ENCODE measurements at places on chromosomes 11 and 22. TPM values are rescaled to one million over a fixed set of nuclear protein-coding genes. Genes with fewer than 3 reads are reported as not detected.

- no peak for DNase-seq
Measured at GRCh38 chr11:113572136-113572735, 97.0 kb upstream of the DRD2 start.

- DNase-seq, result no peak
Measured at GRCh38 chr11:1776331-1776851, 12.7 kb upstream of the CTSD start.

DNA sequence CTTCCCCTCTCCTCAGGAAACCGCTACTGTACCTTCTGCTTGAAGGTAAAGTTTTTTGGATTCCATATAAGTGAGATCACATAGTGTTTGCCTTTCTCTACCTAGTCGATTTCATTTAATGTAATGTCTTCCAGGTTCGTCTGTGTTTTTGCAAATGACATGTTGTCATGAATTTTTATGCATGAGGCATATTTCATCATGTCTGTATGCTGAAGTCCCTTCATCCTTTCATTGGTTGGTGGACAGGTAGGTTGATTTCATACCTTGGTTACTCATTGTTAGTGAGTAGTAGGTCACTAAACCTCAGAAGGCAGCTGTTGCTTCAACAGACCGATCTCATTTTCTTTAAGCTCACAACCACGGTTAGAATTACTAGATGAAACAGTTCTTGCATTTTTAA is 60.3 kb downstream of the LRRC74B start:
- no peak for DNase-seq

DNA sequence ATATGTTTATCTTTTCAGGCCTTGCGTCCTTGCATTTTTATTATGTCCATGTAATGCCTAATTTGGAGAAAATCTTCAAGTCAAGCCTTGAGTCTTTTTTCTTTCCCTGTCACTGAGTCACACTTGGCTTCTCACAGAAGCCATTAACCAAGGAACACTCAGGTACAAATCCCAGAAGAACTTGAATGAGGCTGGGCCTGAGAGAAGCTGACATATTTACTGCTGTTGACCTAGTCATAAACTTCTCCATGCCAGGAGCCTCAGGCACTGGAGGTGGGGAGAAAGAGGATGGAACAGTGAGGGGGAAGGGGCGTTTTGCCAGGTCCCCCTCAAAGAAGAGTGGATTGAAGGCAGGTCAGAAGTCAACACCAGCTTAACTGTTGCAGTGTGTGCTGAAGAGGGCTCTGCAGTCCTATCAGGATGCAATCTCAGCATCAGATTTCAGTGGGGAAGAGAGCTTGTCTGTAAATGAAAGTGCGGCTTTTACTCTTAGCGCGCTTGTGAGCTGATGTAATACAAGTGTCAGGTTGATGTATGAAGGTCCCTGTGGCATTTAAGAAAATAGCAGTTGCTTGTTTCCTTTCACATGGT is 526.0 kb downstream of the ETS1 start:
- peak; percentile 78 for DNase-seq

The KRTAP5-4 gene
- not detected for total RNA-seq

DNA sequence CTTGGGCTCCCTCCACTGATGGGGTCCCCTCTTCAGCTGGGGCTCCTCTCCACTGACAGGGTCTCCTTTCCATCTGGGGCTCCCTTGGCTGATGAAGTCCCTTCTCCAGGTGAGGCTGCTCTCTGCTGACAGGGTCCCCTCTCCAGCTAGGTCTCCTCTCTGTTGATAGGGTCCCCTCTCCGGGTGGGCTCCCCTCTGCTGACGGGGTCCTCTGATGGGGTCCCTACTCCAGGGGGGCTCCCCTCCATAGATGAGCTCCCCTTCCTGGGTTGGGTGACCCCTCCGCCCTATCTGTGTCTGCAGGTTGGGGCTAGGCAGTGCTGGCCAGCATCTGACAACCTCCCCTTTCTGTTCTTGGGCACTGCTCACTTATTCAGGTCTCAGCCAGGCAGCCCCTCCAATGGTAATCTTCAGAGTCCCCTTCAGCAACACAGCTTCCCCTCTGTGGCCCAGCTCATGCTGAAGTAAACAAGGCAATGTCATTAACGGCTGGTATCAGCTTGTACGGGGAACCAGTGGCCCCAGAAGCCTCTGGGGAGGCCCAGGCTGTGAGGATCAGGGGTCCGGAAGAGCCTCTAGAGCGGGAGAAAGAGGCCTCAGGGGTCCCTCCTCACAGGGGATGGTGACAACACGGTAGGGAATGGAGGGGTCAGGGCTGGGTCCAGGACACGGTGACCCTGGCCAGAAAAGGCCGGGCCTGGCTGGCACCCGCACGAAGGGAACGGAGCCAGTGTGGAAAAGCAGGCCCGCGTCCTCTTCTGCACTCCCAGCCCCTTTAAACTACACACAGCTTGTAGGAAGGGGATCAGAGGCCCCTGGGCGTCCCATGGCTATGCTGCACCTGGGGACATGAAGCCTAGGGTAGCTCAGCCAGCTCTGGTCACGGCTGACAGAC is 9.6 kb upstream of the CD81 start:
- no peak for DNase-seq

GRCh38 chr11:42806191-42806590 is 505.6 kb upstream of the API5 start:
- DNase-seq, result no peak

DNA sequence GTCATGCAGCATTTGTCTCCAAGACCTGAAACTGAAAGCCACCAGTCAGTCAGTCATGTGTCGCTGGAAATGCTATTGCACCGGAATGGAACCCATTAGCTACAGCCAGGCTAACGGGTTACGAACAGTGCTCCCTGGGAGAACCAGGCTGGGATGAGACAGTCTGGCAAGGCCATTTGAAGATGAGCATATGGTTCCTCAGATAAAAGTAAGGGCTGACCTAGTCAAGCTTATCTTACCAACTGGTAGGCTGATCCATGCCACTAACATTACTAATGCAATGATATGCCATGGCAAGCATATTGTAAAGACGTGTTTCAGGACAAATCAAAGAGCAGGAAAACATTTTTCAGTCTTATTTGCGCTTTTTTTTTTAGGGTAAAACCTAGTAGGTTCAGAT is 28.4 kb downstream of the NAP1L4 start:
- no peak for DNase-seq

GRCh38 chr11:115819014-115819413 is 314.8 kb upstream of the CADM1 start:
- no peak for DNase-seq

GRCh38 chr11:134512571-134513538 is 100.8 kb upstream of the B3GAT1 start:
- no peak for DNase-seq

The SMTNL1 gene
- total RNA-seq, result 0.21 TPM

DNA sequence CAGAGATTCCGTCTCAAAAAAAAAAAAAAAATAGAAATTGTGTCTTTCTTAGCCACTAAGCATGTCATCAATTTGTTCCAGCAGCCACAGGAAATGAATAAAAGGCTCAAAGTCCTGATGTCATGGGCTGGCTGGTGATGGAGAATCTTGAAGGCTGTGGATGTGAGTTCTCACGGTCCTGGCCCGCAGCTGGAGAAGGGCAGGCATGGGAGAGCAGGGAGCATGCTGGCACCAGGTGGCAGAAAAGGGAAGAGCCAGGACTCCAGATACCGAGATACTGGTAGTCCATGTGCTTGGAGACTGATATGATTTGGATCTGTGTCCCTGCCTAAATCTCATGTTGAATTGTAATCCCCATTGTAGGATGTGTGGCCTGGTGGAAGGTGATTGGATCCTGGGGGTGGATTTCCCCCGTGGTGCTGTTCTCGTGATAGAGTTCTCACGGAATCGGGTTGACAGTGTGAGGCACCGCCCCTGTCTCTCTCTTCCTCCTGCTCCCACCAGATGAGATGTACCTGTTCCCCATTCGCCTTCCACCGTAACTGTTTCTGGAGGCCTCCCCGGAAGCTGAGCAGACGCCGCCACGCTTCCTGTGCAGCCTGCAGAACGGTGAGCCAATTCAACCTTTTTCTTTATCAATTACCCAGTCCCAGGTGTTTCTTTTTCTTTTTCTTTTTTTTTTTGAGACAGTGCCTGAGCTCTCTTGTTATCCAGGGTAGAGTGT is 18.1 kb downstream of the MRGPRD start:
- no peak for DNase-seq

GRCh38 chr11:61832754-61833153 is 4.7 kb downstream of the FADS2 start:
- no peak for DNase-seq

DNA sequence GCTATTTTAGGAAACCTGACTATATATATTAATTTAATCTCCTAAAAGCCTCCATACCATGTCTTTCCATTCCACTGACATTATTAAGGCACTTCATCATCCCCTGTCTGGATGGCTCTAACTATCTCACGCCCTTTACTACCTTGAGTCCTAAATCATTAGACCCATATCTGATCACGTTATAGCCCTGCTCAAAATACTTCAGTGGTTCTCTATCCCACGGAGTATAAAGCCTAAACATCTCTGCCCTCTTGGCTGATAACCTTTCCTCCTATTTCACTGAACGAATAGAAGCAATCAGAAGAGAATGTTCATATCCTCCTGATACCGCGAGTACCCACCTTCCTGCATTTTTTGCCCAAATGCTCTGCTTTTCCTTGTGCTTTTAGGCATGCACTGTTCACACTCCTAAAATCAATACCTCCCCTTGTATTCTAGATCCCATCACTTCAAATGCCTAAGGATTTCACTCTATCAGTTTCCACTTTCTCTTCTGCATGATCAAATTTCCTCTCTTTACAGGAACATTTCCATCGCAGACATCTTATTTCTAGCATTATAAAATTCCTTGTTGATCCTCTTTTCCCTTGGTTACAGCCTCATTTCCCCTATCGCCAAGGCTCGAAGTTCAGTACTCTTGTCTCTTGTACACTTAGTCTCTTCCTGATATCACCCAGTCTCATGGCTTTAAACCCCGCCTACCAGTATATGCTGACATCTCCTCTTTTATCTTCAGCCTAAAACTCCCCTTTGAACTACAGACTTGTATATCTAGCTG is 45.0 kb upstream of the BIRC3 start:
- DNase-seq, result no peak

Measured in myocyte (in vitro differentiated cells).